Tibial nerve (tissue), 4 donors: ENCODE measurements at places on chromosomes 16 and 17. TPM values are rescaled to one million over a fixed set of nuclear protein-coding genes. Genes with fewer than 3 reads are reported as not detected.

The BAIAP3 gene
- 0.66 TPM for total RNA-seq

The CHST4 gene
- total RNA-seq = not detected

The EDC4 gene
- 36.7 TPM for total RNA-seq

The KRTAP9-7 gene
- not detected for total RNA-seq

The CA4 gene
- total RNA-seq = 1.0 TPM

The TBC1D3H gene
- not detected for total RNA-seq

The MLST8 gene
- 73.8 TPM for total RNA-seq

The ZPBP2 gene
- total RNA-seq = not detected

The CTRB1 gene
- total RNA-seq = 0.59 TPM
